ENCODE measurements at places on chromosomes 4 and X.

DNA sequence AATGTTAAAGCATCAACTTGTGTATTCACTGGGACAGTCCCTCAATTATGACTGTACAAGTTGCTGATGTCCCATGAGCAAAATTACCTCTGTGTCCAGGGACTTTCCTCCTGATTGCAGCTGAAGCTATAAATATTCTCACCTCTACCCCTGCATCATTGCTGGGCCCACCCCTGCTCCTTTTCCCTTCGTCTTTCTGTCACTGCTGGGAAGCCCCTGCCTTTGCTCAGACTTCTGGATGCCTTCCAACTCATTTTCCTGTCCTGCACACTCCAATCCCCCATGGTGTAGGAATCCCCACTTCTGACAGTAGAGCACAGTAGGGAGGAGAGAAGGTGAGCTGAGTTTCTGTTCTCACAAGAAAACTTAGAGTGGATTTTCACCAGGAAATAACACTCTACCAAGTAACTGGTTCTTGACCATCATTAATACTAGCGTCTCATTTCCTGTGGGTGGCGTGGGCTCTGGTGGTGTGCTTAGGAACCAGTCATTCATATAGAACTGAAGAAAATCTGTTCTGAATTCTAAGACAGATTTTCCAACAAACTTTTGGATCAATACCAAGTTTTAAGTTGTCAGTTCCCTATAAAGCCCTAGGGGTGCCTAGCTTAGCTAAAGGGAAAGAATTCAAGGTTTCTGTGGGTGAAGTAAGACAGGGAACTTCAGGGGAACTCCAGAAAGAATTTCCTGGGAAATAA lies 136.2 kb upstream of the MED14 start:
- DNase-seq = no peak

DNA sequence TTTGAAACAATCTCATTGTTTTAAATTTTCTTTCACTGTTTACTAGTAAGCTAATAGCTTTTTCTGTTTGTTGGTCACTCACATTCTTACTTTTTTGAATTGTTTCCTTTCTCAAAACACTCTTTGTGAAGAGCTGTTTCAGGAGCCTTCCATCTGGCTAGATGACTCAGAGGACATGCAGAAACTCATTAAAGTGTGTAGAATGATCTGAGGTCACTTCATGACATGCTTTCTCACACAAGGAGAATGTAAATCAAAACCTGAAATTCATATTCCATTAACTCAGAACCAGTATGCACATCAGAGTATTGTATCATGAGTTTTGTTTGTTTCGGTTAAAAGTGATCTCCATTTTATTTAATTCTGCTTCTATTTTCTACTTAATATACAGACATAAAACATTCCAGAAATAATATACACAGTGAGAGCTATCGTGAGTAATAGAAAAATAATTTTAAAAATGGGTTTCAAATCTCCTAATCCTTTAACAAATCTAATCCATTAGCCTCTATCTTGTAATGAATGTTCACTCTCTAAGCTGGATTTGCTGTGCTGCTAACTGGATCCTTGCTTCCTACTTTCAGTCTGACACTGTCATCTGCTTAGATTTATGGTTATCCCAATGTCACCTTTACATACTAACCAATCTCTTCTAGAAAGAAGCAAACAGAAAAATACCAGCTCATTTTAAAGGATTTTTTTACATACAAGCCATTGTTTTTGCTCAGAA lies 449.6 kb downstream of the FSTL5 start:
- DNase-seq = no peak

DNA sequence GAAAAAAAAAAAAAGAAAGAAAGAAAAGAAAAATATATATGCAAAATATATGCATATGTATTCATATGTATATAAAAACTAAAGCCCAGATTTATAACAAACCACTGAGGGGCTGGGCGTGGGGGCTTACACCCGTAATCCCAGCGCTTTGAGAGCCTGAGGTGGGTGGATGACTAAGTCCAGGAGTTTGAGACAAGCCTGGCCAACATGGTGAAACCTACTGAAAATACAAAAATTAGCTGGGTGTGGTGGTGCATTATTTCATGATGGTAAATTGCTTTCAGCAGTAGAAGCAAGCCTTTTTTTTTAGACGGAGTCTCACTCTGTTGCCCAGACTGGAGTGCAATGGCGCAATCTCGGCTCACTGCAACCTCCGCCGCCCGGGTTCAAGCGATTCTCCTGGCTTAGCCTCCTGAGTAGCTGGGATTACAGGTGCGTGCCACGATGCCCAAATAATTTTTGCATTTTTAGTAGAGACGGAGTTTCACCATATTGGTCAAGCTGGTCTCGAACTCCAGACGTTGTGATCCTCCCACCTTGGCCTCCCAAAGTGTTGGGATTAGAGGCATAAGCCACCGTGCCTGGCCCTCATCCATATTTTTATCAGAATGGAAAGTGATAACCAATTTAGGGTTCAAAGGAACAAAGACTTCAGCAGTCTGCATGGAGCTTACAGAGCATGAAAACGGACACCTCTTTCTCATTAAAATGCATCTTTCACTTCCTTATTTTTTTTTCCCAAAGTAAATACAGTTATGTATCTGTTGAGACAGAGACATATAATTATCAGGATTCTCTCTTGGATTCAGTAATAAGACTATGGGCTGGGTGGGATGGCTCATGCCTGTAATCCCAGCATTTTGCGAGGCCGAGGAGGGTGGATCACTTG lies 27.7 kb upstream of the MOB1B start:
- no peak for DNase-seq

- peak; percentile 59 for DNase-seq
Observed at GRCh38 chr4:74659576-74660411, 134.5 kb downstream of the BTC start.

DNA sequence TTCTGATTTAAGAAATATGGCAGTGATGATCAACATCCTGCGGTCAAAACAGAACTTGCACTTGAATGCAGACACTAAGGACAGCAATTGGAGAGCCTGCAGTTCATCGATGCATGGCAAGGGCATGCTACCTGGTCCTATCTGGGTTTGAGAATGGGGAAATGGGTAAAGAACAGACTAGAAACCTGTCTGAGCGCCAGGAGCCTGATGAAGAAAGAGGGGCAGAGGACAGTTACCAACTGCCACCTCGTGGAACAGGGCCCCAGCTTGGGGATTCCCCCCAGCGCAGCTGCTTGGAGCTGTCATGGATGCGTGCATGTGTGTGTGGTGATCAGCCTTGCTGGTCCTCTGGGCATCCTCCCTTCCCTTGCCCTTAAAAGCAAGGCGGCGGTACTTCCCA lies 30.2 kb upstream of the NKRF start:
- DNase-seq = no peak

- DNase-seq = no peak
Observed at GRCh38 chr4:99361899-99362275, 9.3 kb upstream of the ADH1C start.

- no peak for DNase-seq
Observed at GRCh38 chrX:95950679-95951078, 734.0 kb upstream of the DIAPH2 start.

DNA sequence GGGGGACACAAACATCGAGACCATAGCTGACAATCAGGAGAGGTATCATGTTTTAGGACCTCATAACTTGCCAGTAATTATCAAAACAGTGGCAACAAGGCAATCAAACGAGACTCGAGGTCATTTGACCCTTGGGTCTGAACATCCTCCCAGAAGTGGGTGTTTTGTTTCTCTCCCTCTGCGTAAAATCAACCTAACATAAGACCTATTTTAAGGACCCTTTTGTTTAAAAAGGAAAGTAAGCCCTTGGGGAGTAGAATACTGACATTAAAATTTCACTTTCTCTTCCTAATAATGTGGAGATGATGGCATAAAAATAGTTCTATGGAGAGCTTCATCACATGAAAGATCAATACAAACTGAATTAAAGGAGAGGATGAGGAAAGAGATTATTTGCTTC lies 106.2 kb upstream of the PUDP start:
- DNase-seq = no peak

GRCh38 chrX:129779086-129779672 lies 570 bp upstream of the SASH3 start:
- no peak for DNase-seq

DNA sequence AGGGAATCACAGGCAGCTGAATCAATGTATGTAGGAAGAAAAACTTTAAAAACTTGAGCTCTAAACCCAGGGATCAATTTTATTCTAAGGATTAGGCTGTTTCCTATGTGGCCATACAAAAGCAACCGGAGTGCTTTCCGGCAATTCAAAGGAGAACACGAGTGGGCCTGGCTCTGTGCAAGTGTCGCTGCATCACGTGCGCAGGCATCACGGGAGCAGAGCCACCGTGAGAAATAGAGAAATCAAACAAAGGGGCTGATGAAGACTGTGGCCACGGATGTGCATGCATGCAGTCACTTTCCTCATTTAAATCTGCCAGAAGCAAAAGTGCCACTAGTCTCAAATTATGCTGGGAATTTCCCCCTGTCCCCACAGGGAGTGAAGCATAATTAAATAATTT lies 196.9 kb downstream of the NSUN7 start:
- no peak for DNase-seq

- DNase-seq = peak; percentile 41
Observed at GRCh38 chr4:84498203-84498934, 723 bp downstream of the NKX6-1 start.

- no peak for DNase-seq
Observed at GRCh38 chr4:170109586-170110284, 20.0 kb upstream of the AADAT start.

DNA sequence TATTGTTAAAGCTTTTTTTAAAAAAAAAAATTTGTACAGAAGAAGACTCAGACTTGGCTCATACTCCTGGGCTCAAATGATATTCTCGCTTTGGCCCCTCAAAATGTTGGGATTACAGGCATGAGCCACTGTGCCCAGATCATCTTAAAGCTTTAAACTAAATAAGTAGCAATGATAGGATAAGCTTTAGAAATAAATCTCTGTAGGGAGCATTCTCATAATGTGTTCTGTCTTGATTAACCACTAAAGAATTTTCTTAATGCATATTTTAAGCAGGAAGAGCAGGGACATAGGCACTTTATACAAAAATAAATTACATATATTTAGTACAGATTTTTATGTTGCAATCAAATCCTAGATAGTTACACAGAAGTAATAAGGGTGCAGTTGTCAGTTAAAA lies 667.2 kb downstream of the GRID2 start:
- no peak for DNase-seq

GRCh38 chr4:20044502-20044911 lies 207.2 kb upstream of the SLIT2 start:
- no peak for DNase-seq

Measured in hematopoietic multipotent progenitor cell treated with erythropoietin and hydrocortisone succinate and interleukin-3 and kit ligand, for 4 days (in vitro differentiated cells).